Stimulated activated CD8-positive, alpha-beta memory T cell treated with anti-CD3 and anti-CD28 coated beads, Interleukin-2, amount 100 ng/mL, for 1 hour (primary cell): ENCODE measurements at places on chromosomes 12 and 14.

GRCh38 chr14:34633742-34634141 is 3.8 kb upstream of the SNX6 start:
- DNase-seq: no peak

- no peak for DNase-seq
Measured at GRCh38 chr12:119822046-119822445, 55.1 kb downstream of the CIT start.

DNA sequence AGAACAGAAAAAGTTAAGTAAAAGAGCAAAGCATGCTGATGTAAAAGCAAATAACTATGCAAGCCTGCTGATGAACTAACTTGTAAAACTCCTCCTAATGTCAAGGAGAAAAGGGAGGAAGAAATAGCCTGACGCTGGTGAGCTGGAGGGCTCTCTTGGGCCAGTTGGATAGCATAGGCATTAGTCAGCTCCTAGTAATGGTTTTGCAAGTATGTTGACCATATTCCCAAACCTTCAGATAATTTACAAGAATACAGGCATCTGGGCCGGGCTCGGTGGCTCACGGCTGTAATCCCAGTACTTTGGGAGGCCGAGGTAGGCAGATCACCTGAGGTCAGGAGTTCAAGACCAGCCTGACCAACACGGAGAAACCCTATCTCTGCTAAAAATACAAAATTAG is 871.4 kb downstream of the C12orf50 start:
- no peak for DNase-seq

GRCh38 chr14:91378930-91379578 is 38.6 kb downstream of the CCDC88C start:
- DNase-seq: no peak

DNA sequence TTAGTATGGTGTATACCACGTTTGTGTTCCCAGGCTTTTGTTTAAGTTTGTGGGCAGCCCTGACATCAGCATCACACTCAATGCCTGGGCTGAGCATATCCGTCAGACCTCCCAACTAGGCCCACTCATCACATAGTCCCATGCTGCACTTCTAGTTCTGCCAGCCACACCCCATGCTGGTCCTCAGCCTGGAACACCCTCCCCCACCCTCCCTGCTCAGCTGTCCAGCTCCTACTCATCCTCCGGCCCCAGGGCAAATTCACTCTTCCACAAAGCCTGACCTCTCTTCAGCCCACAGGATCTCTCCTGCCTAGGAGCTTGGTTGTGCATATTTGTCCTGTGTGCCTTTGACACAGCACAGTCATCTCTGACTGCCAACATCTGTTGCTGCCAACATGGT is 3.9 kb upstream of the ENDOU start:
- DNase-seq: no peak

DNA sequence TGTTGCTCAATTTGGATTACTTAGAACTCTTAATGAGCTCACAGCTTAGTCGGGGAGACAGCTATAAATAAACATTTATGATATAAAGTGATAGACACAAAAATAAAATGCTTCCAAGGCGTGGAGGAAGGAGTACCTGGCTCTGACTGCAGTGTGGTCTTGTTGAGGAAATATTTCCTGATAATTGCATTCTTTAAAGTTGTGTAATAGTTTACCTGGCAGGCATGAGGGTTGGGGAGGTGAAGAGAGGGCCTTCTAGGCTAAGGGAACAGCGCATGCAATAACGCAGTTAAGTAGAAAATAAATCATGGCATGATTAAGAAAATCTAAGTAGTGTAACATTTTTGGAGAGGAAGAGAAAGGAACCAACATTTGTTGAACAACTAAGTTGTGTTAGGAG is 260.5 kb upstream of the ATP2B1 start:
- DNase-seq: no peak

- no peak for DNase-seq
Measured at GRCh38 chr12:2240984-2241383, 188.2 kb downstream of the CACNA1C start.

DNA sequence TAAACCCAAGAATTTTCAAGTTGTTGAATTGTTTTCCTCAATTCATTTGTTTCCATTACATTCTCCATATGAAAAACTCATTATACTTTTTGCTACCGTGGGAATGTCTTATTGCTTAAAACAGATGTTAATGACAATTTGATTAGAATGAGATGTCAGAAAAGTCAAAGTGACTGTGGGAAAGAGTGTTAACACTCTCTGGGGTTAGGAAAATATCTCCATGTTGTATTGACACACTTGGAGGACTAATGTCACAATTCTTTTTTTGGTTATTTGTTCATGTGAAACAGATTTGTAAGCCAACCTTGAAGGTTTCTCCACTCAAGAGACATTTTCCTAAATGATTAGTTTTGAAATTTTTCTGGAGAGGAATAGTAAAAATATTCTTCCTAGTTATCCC is 47.2 kb upstream of the CMAS start:
- no peak for DNase-seq

GRCh38 chr12:57892232-57892972 is 45.9 kb upstream of the CTDSP2 start:
- no peak for DNase-seq

GRCh38 chr12:114012744-114013431 is 46.8 kb upstream of the RBM19 start:
- no peak for DNase-seq

DNA sequence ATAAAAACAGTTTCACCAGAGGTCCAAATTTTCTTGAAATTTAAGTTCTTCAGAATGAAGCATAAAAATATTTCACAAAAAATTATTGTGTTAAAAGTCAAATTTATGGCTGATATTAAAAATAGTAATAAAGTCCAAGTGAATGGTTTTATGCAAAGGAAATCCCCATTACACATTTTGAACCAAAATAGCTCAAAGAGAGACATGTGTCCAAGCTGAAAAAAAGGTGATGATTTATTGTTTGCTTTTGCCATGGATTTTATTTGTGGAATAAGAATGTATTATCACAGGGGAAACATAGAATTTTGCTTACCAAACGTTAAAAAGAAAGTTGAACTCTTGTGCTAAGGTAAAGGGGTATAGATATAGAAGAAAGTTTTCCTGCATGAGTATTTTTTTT is 4.6 kb downstream of the FOXG1 start:
- DNase-seq: no peak
